ENCODE measurements at places on chromosomes 7 and 10. TPM values are rescaled to one million over a fixed set of nuclear protein-coding genes. Genes with fewer than 3 reads are reported as not detected.

The HSPA14 gene
- 36.9 TPM for total RNA-seq

GRCh38 chr10:125213541-125214282, 53.3 kb upstream of the CTBP2 start:
- peaks cover 9% of the 10 kb centered on the region for H3K4me1 ChIP-seq
- no peaks in the 10 kb centered on the region for H3K36me3 ChIP-seq
- H3K27me3 ChIP-seq: no peaks in the 10 kb centered on the region
- no peak for DNase-seq
- H3K4me3 ChIP-seq: no peak overlapping the region
- no peak overlapping the region for H3K27ac ChIP-seq

DNA sequence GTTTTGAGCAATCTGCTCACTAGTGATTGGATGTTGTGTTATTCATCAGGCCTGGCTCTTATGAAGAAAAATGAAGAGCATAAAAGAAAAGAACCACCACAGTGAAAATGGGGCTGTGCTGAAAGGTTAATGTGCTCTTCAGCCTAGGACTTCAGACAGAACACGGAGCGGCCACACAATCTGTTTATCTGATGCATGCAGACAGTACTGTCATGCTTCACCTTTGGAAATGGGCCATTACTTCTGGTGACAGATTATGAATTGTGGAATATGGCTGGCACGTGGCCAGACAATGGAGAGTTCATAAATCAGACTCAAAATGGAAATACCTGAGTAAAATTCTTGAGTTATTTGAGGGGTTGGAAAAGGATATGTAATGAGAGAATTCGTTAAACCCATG, 86.0 kb upstream of the NOBOX start:
- no peaks in the 10 kb centered on the region for H3K4me1 ChIP-seq
- no peak for DNase-seq
- no peaks in the 10 kb centered on the region for H3K27me3 ChIP-seq
- H3K27ac ChIP-seq: no peak overlapping the region
- no peaks in the 10 kb centered on the region for H3K36me3 ChIP-seq

- H3K4me3 ChIP-seq: no peak overlapping the region
- H3K27me3 ChIP-seq: peaks cover 1% of the 10 kb centered on the region
- no peak overlapping the region for H3K27ac ChIP-seq
- no peaks in the 10 kb centered on the region for H3K4me1 ChIP-seq
- no peak for DNase-seq
Measured at GRCh38 chr7:45420843-45421495, 153.2 kb upstream of the ADCY1 start.

GRCh38 chr10:121690152-121690848, 92.1 kb upstream of the FGFR2 start:
- H3K4me1 ChIP-seq: peaks cover 48% of the 10 kb centered on the region
- H3K36me3 ChIP-seq: no peaks in the 10 kb centered on the region
- H3K27ac ChIP-seq: peak overlapping the region; percentile 21
- no peak overlapping the region for H3K4me3 ChIP-seq
- DNase-seq: peak; percentile 76

DNA sequence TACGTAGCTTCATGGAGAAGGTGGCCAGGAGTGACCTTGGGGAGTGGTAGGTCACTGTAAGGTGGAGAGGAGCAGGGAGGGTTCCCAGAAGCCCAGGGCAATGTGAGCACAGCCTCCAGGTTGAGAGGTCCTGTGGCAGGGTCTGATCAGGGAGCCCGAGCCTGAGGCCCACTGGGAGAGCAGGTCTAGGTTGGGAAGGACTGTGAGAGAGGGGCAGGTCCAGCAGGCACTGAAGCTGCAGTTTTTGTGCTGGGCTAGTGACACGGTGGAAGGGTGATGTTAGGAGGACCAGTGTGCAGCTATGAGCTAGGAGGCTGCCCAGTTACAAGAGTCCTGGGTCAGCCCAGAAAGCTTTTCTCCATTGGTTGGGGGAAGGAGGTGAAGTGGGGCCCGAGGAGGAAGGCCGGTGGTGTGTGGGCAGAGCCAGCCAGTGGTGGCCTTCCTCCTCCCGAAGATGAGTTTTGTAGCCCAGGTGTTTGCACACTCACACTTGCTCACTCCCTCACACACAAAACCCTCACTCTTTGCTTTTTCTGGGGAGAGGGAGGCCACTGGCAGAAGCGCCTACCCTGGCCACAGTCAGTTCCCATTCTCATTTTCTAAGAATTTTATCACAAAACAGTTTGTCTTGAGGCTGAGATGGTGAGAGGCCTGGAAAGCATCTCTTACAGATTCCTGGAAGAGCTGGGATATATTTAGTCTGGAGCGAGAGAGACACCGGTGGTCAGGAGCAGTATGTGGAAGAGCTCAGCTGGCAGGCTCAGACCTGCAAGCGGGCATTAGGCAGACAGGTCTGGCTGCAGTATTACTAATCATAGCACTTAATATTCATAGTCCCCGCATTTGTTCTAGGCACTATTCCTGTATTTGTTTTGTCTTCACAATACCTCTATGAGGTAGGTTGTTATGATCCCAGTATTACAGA, 57.1 kb downstream of the ZNF467 start:
- no peak overlapping the region for H3K4me3 ChIP-seq
- no peaks in the 10 kb centered on the region for H3K27me3 ChIP-seq
- H3K4me1 ChIP-seq: peaks cover 8% of the 10 kb centered on the region
- no peak for DNase-seq
